ENCODE measurements at places on chromosomes 11 and 22.

GRCh38 chr22:47294576-47294975 lies 532.1 kb downstream of the TBC1D22A start:
- no peak for DNase-seq

DNA sequence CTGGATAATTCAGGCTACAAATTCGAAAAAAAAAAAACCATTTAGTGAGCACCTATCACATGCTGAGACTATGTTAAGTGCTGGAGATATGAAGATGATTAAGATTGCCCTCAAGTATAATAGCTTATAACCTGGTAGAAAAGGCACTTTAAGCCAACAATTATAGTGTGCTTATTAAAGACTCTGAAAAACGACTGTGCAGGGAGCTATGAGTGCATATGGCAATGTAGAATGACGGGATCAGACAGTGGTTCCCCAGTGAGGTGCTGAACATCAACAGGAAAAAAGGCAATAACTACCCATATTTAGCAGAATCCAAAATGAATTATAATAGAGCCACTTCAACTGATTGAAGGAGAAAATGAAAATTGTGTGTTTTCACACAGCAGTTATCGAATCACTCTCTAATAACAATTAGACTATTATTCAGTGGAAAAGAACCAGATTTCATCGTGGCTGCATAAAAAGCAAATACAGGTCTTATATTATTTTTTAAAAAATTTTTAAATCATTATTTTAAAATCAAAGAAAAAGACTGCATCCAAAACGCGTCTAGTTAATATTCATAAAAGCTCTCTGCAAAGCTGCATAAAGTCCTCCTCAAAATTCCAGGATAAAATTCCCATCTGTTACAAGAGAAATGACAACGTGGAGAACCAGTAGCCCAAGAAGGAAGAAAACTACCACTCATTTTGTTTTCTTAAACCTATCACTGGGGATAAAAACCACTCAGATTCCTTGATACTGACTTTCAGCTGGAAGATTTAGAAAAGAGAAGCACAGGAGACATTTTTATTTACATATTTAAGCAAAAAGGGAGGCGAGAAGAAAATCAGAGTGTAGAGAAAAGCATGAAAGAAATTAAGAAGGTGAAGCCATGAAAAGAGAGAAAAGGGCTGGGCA lies 1.1 kb downstream of the MTMR2 start:
- no peak for DNase-seq

DNA sequence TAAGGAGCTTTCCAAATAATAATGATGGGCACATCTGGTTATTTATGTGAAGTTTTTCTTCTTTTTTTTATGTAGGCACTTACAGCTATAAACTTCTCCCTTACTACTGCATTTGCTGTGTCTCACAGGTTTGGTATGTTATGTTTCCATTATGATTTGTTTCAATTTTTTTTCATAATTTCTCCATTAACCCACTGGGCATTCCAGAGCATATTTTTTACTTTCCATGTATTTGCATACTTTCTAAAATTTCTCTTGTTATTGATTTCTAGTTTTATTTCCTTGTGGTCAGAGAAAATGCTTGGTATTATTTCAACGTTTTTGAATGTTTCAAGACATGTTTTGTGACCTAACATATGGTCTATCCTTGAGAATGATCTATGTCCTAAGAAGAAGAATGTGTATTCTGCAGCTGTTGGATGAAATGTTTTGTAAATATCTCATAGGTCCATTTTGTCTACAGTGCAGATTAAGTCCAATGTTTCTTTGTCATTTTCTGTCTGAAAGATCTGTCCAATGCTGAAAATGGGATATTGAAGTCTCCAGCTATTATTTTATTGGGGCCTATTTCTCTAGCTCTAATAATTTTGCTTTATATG lies 362.1 kb downstream of the DDX10 start:
- no peak for DNase-seq

DNA sequence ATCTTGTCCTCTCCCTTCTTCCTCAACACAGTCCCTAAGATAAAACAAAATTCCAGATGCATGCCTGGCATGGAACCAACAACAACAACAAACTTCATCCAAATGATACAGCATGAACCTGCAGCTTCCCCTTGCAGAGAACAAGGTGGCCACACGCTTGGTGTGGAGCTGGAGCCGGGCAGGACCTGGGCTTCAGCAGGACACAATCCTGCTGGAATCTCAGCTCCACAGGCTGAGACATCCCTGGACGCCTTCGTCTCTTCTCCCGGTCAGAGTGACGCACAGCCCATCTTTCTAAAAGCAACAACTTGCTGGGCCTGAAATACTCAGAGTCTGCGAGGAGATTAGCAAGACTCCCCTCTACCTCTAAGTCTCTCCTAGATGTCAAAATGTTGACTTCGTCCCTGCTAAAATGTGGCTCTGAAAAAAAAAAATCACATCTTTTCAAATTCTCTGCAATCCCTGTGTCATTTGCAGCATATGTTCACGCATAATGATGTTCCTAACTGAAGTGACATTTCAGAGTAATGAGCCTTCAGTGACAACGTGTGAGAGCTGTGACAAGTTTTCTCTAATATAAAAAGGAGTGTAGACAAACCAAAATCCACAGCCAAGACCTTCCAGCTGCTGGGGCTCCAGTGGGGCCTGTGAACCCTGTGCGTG lies 1232.3 kb downstream of the TBC1D22A start:
- no peak for DNase-seq

DNA sequence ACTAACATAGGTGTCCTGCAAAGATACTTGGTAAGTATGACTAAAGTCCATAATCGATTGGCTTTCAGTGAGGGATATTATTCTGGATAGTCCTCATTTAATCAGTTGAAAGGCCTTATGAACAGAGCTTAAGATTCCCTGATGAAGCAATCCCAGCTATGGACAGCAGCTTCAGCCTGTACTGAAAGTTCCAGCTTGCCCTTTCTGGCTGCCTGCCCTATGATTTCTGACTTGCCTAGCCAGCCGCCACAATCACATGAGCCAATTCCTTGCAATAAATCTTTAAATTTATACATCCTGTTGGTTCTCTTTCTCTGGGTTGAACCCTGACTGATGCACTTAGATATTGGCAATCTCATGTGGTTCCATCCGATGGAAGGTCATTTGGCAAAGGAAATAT lies 759.0 kb upstream of the API5 start:
- no peak for DNase-seq

- no peak for DNase-seq
These were observed 26.8 kb downstream of the TNRC6B start for GRCh38 chr22:40204321-40205116.

- no peak for DNase-seq
These were observed 10.0 kb downstream of the FHIP1B start for GRCh38 chr11:6224421-6224820.
